Activated naive CD4-positive, alpha-beta T cell (primary cell): ENCODE measurements at places on chromosomes 16 and 17.
A peak's percentile ranks its signal among the peaks of the same experiment; 100 is the strongest.

GRCh38 chr16:82880346-82880745 lies 253.6 kb downstream of the CDH13 start:
- DNase-seq, result no peak

DNA sequence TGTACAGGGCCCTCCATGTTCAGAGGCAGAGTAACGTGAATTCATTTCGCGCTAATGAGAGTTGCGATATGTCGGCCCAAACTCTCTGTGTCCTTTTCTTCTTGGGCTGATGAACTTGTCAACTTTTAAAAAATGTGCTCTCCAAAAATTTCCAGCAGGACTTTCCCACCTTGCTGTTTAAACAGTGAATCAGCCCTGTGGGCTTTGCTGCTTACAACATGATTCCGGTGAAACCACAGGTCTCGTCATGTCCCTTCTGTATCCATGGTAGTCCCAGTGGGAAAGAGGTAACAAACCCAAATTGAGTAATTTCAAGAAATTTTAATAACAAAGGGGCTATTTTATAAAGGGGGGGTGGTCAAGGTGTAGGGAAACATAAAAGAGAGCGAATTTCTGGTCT lies 612.9 kb downstream of the MAF start:
- DNase-seq, result no peak

- no peak for DNase-seq
These were observed 9.5 kb upstream of the GALK1 start for GRCh38 chr17:75774471-75774990.

DNA sequence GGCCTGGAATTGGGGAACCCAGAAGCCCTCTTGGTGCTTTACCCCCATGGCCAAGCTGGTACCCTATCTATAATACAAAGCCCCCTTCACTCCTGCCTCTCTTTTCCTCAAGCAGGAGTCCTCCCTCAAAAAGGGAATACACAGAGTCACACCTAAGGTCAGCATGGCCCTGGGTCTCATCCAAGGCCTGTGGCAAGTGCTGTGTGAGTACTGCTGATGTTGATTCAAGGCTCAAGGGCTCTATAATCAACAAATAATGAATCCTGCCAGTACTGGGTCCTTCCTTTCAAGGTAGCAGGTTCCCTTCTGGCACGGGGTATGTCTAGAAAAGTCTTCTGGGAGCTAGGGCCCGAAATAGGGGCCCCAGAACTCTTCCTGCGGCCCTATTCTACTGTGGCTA lies 187.3 kb downstream of the CYB561 start:
- no peak for DNase-seq

GRCh38 chr16:50298075-50298460 lies 31.7 kb downstream of the ADCY7 start:
- DNase-seq, result no peak

DNA sequence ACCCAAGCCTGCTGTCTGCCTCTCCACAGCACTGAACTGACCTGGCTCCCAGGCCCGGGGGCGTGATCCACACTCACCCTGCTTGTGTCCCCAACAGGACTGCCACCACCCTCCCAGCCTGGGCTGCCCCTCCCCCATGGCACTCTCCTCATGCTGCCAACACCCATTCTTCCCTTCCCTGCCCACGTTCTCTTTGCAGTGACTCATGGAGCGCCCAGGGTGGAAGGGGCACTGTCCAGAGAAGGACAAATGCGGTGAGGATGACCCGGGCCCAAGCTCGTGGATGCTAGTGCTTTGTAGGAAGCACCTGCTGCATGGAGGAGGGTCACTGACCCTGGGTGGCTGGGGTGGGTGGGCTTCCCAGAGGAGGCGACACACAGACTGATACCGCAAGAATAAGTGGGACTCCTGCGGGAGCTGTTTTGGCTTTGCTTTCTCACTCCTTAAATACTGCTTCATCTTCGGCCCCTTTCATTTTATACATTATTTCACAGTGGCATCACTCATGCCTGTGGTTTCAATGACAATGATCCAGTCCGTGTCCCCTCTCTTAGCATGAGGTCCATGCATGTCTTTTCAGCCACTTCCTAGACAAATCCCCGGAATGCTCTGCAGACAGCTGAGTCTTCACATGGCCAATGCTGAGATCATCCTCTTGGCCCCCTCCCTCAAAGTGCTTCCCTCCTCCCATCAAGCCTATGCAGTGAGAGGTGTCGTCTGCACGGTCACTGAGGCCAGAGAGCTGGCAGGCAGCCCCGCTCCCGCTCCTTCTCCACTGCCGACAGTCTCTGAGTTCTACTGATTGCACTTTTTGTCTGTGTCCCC lies 17.6 kb downstream of the CDK5R1 start:
- no peak for DNase-seq

- DNase-seq, result no peak
These were observed 351.7 kb downstream of the NPIPA8 start for GRCh38 chr16:17984810-17985209.

- no peak for DNase-seq
These were observed 423.5 kb downstream of the SHISA9 start for GRCh38 chr16:13324851-13325250.

- DNase-seq, result no peak
These were observed at the start of gene ANKFN1 for GRCh38 chr17:56152874-56153602. ANKFN1 (plus strand) TSS chr17:56153475; CDS start chr17:56212668, 59,193 bp downstream.

GRCh38 chr16:55641430-55642056 lies 14.2 kb upstream of the SLC6A2 start:
- no peak for DNase-seq

GRCh38 chr16:57998486-57998885 lies 2.0 kb downstream of the ZNF319 start:
- DNase-seq, result no peak

DNA sequence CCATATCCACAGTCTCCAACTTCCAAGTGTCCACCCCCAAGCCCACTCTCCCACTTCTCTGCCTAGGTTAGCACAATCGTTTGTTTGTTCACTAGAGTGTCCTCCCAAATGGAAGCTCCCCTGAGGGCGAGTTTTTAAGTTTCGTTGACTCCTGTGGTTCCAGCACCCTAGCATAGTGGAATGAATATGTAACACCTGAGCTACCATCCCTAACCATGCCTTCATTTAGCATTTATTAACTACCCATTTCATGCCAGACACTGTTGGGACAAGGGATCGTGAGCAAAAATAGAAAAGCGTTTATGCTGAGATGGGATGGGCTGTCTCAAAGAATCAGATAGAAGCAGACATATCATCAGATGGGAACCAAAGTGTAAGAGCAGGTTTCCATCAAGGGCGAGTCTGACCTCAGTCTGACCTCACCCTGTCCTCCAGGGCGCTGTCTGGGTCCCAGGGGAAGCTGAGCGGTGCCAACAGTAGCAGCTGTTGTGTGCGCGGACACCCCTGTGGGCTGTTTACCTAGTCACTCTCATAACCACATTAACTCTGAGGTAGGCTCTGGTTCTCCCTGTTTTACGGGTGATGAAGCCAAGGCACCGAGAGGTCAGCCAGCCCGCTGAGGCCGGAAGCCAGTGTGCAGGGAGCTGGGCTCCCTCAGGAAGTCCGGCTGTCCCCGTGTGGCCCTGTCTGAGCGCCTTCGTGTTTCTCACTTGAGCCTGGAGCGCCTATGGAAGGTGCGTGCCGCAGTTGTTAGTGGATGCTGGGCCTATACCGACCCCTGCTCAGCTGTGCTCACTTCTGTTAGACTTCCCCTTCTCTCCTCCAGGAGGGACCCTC lies 6.2 kb downstream of the CNP start:
- DNase-seq, result no peak

DNA sequence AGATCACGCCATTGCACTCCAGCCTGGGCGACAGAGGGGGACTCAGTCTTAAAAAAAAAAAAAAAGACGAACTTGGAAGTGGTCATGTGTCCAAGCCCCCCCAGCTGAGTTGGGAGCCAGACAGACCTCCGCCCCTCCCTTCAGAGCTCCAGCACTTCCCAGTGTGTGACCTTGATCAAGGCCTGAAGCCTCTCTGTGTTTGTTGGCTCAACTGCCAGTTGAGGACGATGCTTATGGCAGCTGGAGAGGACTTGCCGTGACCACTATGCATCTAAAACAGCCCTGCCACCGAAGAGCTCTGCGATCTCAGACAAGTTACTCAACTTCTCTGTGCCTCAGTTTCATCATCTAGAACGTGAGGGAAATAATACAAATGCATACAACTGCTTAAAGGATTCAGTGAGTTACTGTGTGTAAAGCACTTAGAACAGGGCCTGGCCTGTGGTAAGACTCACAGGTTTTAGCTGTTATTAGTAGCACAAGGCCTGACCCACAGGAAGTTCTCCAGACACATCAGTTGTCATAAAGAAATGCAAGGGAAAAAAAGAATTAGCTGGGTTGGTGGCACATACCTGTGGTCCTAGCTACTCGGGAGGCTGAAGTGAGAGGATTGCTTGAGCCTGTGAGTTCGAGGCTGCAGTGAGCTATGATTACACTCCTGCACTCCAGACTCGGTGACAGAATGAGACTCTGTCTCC lies 7.0 kb upstream of the IL27 start:
- DNase-seq, result no peak

GRCh38 chr16:68762996-68763756 lies 26.1 kb downstream of the CDH1 start:
- no peak for DNase-seq

DNA sequence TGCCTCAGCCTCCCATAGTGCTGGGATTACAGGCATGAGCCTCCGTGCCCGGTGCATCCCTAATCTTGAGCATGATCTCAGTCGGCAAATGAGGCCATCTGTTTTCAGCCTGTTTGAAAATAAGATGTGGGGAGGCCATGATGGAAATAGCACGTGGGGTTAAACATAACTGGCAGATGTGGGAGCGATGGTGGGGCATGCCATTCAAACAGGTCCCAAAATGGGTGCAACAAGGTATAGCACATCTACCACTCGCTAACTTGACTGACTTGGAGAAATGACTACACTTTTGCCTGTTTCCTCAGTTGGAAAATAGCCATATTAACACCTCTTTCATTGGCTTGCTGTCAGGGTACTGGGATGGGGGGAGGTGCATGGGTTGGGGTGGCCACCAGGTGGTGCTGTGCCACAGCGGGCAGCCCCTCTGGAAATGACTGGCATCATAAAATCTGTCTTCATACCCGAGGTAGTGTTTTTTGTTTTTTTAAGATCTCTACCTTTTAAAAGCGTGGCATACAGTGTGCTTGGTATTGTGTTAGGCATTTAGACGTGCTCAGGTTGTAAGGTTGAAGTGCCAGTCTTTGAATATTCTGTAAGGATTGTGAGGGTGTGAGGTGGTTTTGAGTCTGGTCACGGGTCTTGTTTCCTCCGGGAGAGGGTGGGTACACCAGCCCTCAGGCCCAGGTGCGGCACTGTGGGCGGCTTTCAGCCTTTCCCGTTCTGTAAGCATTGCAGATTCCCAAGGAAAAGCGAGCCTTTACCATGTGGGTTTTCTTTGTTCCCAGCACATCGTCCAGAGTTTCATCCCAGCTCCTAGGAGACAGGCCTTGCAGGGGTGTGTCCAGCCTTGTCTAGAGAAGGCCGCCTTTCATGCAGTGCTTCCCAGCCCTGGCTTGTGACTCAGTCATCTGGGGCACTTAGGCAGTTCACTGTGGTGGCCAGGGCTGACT lies 2.9 kb upstream of the TTYH2 start:
- peak; percentile 76 for DNase-seq

DNA sequence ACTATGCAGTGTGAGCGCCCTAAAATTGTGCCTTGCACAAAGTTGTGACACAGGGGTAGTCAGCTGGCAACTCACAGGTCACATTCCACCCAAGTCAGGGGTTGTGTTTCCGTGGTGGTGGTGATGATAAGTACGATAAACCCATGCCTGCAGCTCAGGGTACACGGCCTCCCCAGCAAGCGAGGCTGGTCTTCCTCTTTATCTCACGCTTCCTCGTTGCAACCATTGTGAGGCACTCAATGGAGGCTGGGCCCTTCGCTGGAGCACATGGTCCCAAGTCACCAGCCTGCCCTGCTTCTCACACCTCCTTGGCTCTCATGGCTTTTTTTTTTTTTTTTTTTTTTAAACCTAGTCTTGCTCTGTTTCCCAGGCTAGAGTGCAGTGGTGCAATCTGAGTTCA lies 307.5 kb downstream of the CPPED1 start:
- no peak for DNase-seq

DNA sequence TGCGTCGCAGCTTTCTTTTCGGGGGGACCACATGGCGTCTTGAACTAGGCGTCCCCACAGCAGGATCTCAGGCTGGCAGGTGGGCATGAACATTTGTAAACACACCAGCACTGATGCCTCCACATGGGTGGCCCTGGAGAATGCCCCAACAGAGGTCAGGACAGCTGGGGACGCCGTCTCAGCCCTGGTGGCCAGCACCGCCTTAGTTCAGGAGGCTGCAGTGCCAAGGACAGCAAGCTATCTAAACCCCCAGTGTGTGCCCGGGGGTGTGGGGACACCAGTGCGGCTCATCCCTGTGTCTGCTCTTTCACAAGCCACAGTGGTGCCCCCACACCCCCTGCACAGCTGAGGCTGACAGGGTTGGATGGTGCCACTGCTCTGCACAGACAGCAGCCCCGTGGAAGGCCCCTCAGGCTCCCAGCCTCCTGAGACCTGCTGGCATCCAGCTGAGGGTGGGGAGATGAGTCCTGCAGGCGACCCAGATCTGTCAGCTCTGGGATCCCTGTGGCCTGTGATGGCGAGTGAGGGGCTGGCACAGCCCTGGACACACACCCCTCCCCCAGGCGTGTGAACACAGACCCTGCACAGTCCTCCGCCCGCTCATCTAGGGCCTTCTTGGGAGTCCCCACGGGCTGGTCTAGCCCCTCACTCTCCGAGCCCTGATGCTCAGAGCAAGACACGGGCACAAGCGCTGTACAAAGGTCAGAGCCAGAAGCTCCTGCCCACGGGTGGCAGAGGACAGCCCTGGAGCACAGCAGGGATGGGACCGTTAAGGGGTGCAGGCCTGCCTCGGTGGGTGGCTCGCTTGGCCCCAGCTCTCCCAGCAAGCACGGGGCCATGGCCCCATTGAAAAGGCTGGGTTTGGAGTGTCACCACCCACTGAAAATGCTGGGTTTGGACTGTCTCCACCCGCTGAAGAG lies 10.7 kb downstream of the FSCN2 start:
- no peak for DNase-seq

- no peak for DNase-seq
These were observed 3.6 kb upstream of the CCL1 start for GRCh38 chr17:34366529-34367107.

- DNase-seq, result no peak
These were observed 35.6 kb downstream of the YPEL2 start for GRCh38 chr17:59366773-59367656.

DNA sequence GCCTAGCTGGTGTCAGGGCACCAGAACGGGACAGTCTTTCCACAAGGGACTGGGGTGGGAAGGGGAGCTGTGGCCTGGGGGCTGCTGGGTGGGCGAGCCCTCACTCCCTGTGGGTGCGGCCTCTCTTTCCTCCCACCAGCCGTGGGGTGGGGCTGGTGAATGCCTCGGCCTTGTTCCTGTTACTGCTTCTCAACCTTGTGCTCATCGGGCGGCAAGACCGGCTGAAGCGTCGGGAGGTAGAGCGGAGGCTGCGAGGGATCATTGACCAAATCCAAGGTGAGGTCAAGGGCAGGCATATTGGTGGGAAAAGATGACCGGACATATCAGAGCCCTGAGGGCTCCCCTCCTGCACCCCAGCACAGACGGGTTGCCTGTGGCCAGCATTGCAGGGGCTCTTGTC lies 29.2 kb downstream of the CASKIN2 start:
- DNase-seq, result no peak
